Activated effector memory CD4-positive, alpha-beta T cell treated with Interleukin-2 at 50 U/mL for 16 hours (primary cell): ENCODE measurements at places on chromosomes 5 and 9.

- no peak for DNase-seq
Measured at GRCh38 chr5:108259306-108259705, 122.6 kb downstream of the FBXL17 start.

GRCh38 chr9:110041452-110041851, 166.5 kb downstream of the C9orf152 start:
- DNase-seq = no peak

- DNase-seq = no peak
Measured at GRCh38 chr5:78102500-78102899, 192.0 kb downstream of the AP3B1 start.

DNA sequence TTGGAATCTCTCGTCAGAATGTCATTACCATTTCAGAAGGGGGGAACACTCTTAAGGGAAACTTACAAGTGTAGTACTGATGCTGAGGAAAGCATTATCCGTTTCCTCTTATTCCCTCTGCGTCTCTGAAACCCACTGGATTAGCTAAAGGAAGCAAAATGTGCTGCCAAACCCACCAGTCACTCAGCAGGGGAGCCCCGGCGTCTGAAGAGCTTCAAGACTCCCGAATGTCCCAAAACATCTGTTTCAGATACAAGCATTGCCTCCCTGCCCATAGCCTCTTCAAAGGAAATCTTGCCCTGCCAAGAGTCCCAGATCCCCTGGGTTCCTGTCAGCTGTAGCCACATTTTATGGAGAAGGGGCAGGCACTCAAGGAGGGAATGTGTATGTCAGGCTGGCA, 1.0 kb upstream of the HCN1 start:
- no peak for DNase-seq

DNA sequence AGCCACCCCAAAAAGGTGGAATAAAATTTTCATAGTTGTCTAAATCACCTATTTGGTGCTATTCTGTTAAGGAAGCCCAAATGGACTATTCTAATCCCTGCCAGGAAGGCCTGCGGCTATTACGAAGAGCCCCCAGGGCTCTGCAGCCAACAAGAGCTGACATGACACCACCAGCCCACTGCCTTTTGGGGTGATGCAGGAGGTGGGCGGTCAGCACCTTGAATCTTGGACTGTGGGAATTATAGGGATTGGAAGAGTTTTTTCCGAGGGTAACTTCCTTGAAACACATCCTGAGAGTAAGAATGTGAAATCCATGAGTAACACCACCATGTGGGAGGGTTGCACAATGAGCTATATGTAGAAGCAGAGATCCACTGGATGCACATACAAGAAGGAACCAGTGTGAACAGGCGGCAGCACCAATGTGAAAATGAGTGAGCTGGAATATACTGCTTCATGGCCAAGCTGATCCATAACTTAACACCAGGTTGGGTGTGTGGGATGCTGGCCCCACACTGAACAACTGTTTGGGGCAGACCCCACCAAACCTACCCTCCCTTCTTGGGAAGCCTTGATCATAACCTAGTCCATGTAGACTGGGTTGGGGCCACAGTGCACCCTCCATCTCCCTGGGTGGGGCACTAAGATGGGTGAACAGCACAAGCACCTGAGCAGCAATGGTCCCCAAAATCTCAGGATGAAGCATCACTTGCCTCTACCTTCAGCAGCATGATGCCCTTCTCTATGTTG, 239.0 kb downstream of the FSTL4 start:
- DNase-seq = no peak

GRCh38 chr5:82104872-82105271, 133.0 kb downstream of the ATG10 start:
- no peak for DNase-seq

- no peak for DNase-seq
Measured at GRCh38 chr9:7984203-7984602, 184.6 kb upstream of the DMAC1 start.

DNA sequence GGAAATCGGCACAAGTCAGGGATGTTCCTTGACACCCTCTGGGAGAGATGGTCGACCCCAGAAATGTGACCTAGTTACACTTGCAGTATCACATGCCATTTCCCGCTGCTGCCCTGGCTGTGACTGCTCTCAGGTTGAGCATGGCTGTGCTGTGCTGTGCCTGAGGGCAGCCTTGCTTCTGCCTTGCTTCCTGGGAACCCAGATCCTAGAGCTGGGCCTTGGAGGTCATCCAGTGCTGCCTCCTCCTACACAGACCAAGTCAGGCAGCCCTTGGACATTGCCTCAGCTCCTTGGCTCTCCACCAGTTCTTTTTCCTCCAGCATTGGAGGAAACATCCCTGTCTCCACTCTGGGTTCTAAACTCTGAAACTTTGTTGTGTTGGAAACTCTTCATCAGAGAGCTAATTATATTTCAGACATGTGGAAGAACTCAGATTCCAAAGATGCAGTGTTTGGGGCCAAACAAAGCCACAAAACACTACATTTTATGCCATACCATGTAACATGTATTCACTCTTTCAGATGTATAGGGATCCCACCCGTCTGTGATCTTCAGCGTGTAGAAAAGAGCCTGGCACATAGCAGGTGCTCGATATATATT, 6.1 kb downstream of the MAMDC2 start:
- DNase-seq = no peak

DNA sequence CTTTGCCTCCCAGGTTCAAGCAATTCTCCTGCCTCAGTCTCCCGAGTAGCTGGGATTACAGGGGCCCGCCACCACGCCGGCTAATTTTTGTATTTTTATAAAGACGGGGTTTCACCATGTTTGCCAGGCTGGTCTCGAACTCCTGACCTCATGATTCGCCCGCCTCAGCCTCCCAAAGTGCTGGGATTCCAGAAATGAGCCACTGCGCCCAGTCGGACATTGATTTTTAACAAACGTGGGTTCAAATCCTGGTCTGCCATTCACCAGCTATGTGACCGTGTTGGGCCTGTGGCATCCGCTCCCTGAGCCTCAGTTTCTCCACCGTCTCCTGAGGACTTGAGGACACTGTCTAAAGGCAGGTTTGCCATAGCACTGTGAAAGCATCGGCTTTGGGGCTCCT, 41.8 kb upstream of the NEK6 start:
- DNase-seq = no peak

DNA sequence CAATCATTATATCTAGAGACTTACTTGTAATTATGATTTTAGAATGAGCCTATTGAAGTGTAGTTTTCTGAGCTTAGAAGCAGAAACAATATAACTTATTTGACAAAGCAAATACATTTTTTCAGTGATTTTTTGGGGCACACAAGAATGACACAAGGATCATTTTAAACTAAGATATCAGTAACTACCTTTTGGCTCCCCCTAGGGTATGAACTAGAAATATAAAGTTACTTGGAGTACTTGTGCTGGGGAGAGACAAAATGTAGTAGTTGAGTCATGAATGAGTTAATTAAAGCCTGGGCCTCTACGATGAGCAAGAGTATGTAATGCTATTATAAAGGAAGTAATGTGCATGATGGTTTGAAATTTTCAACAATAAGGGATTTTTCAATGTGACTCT, 1244.1 kb upstream of the ACO1 start:
- no peak for DNase-seq

DNA sequence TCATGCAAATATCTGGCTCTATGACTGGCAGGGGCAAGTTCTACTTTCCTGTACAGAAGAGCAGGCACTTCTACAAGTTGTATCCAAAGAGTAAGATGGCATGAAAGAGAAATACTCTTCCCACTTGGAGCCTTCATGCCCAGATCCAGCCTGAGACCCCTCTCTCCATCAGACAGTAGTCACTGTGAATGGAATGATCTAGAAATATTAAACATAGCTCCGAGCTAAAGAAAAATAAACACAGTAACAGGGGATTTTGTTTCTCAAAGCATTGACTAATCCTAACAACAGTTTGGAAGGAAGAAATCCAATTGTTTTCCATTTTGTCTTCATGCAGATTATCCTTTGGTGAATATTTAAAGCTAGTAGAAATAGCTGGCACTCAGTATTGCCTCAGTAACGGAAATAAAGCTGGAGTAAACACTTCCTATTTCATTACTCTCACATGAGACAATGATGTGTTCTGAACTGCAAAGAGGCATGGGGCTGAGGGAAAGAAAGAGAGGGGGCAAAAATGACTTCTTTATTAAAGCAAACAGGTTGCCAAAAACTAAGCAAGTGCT, 100.0 kb downstream of the SEMA5A start:
- no peak for DNase-seq

DNA sequence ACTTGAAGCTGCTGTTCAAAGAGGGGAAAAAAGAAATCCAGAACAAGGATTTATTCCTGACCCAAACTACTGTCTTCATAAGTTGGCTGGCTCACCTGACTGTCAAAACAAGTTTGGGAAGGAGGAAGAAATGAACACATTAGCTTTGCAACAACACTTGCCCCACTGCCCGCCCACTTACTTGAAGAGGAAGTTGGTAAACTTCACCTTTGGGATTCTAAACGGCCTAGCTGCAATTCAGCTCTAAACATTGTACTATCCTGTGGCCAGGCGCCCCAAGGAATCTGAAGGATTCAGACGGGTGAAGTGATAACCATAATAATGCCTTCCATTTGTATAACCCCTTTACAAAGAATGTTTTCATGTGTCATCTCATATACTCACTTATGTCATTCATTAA, 199.4 kb downstream of the ARRDC3 start:
- no peak for DNase-seq

DNA sequence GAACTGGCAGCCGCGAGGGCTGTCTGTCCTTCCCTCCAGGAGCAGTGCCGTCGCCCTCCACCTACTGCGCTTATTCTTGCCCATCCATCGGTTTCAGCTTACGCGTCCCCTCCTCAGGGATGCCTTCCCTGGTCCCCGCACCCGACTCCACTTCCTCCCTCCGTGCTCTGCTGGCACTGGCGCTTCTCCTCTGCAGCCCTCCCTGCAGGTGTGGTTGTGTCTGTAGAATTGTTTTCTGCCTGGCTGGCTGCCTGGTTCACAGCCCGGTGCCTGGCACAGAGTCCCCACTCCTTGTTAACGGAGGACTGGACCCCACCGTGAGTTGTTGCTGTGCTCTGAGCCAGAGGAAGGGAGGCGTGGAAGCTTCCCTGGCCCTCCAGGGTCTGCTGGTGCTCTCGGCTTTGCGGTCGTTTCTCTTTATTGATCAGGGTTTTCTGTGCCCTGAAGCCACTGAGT, 5.7 kb downstream of the NTMT1 start:
- DNase-seq = no peak

GRCh38 chr5:180669661-180670060, 20.3 kb upstream of the FLT4 start:
- DNase-seq = no peak

- DNase-seq = no peak
Measured at GRCh38 chr5:176162888-176163287, 75.3 kb upstream of the SIMC1 start.

DNA sequence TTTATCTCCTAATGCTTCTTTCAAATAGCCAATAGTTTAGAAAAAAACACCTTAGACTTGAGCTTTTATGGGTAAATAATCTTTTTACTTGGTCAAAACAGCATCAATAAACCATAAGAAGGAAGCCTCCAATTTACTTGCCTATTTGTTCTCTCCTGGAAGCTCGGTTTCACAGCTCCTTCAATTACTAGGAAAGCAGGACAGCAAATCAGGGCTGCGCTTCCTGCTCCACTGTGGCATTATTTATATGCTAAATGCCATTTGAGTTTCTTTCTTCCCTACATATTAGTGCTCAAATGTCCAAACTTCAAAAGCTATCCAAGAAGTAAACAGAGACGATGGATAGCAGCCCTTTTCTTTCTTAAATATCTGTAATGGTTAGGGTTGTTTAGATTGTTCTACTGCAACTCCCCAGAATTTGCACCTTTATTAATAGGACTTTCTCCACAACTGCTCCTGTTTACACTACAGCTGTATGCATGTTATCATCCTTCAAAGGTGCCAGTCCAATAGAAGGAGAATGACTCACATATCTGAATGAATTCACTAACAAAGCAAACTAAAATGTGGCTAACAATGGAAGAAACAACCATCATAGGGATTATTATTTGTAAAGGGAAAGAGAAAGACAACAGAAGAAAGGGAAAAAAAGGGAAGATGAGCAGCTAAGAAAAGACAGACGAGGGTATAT, 58.7 kb downstream of the MED27 start:
- no peak for DNase-seq

GRCh38 chr9:107158321-107158720, 124.8 kb upstream of the RAD23B start:
- no peak for DNase-seq

GRCh38 chr9:8733131-8733954, 933.8 kb upstream of the DMAC1 start:
- DNase-seq = no peak

- DNase-seq = no peak
Measured at GRCh38 chr9:124471761-124472160, 21.5 kb downstream of the ADGRD2 start.

- no peak for DNase-seq
Measured at GRCh38 chr9:95512709-95513095, 4.1 kb downstream of the PTCH1 start.

DNA sequence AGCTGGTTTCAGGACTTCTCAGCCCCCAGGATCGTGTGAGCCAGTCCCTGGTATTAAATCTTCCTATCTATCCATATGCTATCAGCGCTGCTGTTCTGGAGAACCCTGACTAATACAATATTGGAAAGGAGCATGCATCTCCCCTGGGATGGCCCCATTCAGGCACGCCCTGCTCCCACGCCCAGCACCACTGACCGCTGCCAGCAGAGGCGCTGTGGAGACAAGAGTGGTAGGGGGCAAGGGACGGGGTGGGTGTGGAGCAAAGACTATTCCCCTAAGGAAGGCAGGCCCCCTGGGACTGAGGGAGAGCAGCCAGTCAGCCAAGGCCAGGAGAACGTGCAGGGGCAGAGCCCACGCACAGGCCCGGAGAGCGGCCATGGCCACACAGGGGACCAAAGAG, 116.0 kb downstream of the VAV2 start:
- DNase-seq = no peak
